ENCODE measurements at places on chromosomes 6 and 20.
A peak's percentile ranks its signal among the peaks of the same experiment; 100 is the strongest.

DNA sequence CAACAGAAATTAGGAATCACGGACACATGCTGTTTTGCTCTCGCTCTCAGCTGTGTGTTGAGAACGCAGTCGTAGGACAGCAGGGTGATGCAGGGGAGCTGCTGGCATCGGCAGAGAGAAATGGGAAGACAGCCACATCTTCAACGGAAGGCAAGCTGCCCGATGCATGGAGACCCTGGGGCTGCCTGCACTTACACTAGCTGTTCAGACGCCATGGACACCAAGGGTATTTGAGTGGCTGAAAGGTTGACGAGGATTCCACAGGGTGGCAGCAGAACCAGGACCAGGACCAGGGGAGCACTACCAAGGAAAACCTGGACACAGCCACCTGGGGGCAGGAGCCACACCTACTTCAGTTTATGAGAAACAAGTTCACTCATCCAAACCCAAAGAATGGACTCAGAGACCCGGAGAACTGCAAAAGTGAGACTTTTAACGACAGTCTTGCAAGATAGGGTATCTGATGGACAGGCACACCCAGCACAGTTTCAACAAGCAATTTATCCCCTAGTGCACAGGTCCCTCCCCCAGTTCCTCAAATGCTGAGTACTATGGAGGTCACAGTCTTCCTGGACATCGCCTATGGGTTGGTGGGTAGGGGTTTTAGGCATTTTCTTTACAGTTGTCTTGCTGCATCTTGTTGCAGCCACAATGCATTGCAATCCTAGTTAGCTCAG is 56.3 kb upstream of the ENTPD6 start:
- DNase-seq, result peak; percentile 79

DNA sequence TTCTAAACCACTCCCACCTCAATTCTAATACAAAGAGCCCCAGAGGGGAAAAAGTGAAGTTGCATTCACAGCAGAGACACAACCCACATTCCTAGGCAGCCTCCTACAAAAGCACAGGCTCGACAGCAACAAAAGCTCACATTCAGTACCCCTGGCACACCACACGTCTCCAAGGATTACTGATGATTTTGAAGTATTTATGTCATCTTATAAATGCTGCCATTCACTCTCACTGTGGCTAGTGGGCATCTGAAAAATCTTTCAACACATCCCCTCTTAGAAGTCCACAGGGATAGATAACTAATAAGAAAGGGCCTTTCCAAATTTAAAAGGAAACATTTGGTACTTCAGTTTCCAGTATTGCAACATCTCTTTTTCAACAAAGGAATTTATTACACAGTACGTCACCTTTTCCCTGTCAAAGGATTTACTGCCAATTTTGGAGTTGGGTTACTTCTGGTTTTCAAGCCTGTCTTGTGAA is 146.7 kb downstream of the TASP1 start:
- no peak for DNase-seq

- DNase-seq, result peak; percentile 54
Measured at GRCh38 chr6:7505189-7505699, 36.2 kb upstream of the DSP start.

DNA sequence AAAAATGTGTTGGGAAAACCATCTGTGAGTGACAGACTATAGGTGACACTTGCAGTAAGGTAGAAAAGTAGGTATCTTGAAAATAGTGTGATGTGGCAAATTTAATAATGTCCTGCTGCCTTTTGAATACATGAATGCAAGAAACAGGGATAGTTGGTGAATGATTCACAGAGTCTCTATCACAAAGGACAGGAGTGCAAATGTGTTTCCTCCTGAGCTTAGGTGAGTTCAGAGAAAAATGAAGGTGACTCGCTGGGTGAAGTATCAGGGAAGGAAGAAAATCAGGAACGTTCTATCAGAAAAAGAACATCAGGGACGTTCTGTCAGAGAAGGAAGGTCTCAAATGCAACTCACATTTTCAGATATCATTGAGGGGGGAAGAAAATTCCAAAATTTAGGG is 557.8 kb upstream of the SLC35B3 start:
- no peak for DNase-seq

GRCh38 chr6:66948106-66948505 is 1241.1 kb upstream of the EYS start:
- no peak for DNase-seq

DNA sequence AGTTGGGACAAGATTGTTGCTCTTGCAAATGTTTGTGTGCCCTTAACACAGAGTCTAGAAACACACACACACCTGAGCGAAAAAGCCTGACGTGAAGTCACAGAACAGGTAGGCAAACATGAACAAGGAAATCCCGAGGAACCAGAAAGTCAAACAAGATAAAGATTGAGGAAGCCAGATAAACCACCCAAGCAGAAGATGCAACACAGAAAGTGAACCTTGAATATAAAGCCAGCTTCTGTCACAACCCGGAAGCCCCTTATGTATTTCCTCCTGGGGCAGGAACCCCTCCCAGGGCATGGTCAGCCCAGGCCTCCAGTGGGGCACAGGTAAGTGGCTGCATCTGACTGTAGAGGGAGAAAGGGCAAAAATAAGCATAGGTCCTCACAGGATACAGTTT is 158.2 kb upstream of the SUPT3H start:
- no peak for DNase-seq

DNA sequence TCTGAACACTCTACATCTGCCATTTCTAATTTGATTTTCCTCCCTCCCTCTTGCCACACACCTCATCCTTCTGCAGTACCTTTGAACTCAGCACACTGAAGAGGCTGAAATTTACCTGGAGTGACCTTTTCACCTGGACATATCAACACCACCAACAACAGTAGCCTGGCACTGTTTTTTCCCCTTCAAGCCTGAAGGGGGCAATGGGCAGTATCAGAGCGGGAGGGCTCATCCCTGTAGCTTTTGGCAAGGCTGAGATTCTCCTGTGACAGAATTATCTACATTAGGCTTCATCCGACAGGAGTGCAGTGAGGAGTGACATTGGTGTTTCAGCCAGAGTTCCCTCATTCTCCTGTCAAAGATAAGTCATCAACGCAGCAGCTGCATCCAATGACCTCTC is 312.8 kb upstream of the SPTLC3 start:
- no peak for DNase-seq

- DNase-seq, result no peak
Measured at GRCh38 chr20:59597240-59597639, 7.1 kb upstream of the PHACTR3 start.

GRCh38 chr6:108546079-108547049 is 14.4 kb upstream of the FOXO3 start:
- no peak for DNase-seq

- DNase-seq, result no peak
Measured at GRCh38 chr20:16729080-16729479, 746 bp upstream of the SNRPB2 start.

DNA sequence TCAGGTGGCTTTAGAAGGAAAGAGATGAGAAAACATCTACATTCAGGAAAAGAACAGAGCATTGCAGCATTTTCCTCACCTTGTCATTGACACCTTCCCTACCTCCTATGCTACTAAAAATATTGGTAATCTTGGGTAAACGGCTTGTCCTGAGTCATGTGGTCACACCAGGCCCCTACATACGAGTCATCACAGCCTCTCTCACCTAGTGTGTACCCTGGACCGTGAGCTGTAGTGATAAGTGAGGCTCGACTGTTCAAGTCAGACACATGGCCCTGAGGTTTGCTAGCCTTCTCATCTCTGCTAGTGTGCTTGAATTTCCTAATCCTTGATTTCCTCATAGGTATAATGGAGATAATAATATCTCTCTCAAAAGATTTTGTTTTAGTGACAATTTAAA is 29.6 kb upstream of the TMEM244 start:
- DNase-seq, result no peak

DNA sequence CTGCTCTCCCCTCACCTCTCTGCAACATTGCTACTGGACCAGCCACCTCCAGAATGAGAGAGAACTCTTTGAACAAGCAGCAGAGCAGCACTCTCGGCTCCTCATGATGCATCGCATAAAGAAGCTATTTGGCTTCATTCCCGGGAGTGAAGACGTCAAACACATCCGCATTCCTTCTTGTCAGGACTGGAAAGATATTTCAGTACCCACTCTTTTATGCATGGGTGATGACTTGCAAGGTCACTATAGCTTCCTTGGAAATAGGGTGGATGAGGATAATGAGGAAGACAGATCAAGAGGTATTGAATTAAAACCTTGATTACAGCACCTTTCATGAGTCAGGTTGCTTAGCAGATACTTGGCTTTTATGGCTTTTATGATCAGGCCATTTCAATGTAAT is 4.3 kb downstream of the CALHM4 start:
- no peak for DNase-seq

DNA sequence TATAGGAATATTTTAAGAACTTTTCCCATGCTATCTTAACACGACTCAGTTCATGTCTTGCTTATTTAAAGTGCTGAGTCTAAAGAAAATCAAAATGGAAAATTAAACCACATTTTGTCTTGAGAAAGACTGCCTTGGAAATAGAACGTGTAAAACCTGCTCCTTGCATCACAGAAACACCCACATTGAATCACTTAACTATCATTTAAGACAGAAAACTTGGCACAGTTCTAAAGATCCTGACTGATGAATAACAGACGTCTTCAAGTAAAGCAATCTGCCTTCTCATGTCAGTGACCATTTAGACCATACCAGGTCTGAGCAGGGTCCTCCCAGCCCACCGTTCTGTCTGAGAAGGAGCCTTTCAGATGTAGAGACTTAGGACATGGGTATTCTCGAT is 7.4 kb downstream of the PERP start:
- DNase-seq, result no peak

- no peak for DNase-seq
Measured at GRCh38 chr20:50344232-50345071, 153.8 kb downstream of the CEBPB start.

DNA sequence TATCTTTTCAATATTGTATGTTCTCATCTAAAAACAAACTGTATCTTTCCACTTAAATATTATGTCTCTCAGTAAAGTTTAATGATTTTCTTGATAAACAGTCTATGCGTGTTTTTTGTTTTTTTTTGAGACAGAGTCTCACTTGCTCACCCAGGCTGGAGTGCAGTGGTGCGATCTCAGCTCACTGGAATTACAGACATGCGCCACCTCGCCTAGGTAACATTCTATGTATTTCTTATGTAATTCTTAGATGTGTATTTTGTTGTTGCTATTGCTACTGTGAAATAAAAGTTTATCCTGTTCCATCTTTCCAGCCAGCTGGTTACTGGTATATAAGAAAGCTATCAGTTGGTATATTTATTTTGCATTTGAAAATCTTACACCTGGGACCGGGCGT is 29.4 kb downstream of the ABHD12 start:
- DNase-seq, result no peak

- DNase-seq, result no peak
Measured at GRCh38 chr6:3471286-3471685, 14.4 kb upstream of the SLC22A23 start.

DNA sequence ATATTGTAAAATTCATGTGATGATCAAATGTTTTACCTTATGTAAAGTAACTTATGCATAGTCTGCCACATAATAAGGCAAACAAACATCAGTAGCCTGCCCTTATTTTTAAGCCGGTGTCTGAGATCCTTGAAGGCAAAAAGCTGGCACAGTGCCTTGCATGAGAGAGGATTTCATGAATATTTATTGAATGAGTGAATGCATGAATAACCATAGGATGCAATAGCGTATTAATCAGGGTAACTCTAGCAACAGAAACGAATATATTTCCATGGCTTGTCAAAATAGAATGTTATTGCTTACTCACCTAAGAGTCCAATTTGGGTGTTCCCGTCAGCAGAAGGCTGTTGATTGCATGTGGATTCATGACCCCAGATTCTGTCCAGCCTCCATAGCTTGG is 34.9 kb downstream of the BTBD3 start:
- DNase-seq, result no peak

DNA sequence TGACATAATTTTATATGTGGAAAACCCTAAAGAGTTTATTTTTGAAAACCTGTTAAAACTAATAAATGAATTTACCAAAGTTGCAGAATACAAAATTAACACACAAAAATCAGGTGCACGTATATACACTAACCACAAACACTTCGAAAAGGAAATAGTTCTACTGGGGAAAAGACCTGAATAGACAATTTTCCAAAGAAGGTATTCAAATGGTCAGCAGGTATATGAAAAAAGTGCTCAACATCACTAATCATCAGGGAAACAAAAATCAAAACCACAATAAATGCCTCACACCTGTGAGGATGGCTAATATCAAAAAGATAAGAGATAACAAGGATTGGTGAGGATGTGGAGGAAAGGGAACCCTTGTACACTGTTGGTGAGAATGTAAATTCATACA is 110.6 kb downstream of the PXDC1 start:
- no peak for DNase-seq

DNA sequence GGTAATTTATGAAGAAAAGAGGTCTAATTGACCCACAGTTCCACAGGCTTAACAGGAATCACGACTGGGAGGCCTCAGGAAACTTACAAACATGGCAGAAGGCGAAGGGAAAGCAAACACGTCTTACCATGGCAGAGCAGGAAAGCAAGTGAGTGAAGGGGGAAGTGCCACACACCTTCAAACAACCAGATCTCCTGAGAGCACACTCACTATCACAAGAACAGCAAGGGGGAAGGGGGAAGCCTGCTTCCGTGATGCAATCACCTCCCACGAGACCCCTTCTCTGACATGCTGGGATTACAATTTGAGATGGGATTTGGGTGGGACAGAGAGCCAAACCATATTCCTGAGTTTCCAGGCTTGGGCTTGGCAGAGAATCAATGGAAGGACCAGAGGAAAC is 124.1 kb upstream of the RAB32 start:
- no peak for DNase-seq

DNA sequence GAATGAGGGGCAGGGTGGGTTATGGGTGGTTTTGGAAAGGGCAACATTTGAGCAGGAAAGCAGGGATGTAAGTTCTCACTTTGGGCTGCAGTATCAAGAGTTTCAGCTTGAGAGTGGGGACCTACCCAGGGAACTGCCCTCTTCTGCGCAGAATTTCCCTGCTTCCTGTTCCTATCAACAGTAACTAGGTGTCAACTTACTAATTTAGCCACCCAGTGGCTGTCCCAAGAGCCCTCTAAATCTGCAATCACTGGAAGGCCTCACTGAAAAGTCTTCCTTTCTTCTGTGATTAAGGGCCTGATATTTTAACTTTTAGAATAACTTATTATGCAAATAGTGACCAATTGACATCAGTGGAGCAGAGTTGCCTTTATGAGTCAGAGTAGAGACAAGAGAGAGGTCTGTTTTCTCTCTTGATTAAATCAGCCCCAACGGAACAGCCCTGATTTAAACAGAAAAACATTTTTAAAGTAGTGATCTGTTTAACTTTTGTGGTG is 118.2 kb upstream of the RIPOR2 start:
- DNase-seq, result no peak

DNA sequence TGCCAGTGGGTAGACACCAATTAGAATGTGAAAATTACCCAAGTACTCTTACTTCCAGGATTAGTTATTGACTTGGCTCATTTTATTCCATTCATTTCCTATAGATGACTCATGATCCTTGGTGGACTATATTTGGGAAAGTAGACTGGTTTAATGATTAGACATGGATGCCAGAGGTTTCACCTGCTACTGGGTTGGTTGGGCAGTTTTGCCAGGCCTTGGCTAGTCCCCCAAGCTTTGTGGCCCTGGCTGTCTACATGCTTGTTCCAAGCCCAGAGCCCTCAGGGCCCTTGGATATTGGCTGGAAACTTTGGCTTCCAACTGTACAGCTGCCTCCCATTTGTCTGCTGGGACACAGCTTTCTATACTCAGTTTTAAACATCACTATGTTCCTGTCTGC is 104.1 kb downstream of the ZFP64 start:
- DNase-seq, result no peak

Data from G401 (cell line).